Kidney (tissue), 22 donors: ENCODE measurements at places on chromosomes 7 and 10. TPM values are rescaled to one million over a fixed set of nuclear protein-coding genes. Genes with fewer than 3 reads are reported as not detected.

DNA sequence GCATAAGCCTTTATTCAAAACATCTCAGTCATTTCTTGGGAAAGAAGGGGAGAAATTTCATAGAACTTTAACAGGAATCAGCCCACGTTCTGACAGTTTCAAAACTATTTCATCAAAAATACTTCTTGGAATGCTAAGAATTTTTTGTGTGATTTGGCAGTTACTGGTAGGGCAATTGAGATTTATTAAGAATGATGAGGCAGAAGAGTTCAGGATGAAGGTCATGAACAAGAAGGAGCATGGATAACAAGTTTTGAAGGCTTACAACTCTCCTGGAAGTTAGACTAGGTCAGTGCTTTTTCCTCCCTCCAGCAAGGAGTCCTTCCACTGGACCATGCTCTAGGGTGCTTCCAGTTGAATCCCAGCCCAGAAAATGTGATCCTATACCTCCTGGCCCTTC, 569.9 kb downstream of the ANKRD7 start:
- H3K36me3 ChIP-seq: no peaks in the 10 kb centered on the region
- H3K4me3 ChIP-seq: no peak overlapping the region
- no peak overlapping the region for H3K27ac ChIP-seq
- H3K4me1 ChIP-seq: no peaks in the 10 kb centered on the region
- H3K27me3 ChIP-seq: no peaks in the 10 kb centered on the region

- no peak overlapping the region for H3K27ac ChIP-seq
- no peaks in the 10 kb centered on the region for H3K4me1 ChIP-seq
- no peaks in the 10 kb centered on the region for H3K27me3 ChIP-seq
- no peak overlapping the region for H3K4me3 ChIP-seq
Observed at GRCh38 chr10:118282670-118283069, 59.5 kb downstream of the FAM204A start.

GRCh38 chr10:85544956-85545355, 821.6 kb downstream of the GRID1 start:
- no peaks in the 10 kb centered on the region for H3K27me3 ChIP-seq
- H3K4me1 ChIP-seq: no peaks in the 10 kb centered on the region
- H3K27ac ChIP-seq: no peak overlapping the region
- DNase-seq: no peak

DNA sequence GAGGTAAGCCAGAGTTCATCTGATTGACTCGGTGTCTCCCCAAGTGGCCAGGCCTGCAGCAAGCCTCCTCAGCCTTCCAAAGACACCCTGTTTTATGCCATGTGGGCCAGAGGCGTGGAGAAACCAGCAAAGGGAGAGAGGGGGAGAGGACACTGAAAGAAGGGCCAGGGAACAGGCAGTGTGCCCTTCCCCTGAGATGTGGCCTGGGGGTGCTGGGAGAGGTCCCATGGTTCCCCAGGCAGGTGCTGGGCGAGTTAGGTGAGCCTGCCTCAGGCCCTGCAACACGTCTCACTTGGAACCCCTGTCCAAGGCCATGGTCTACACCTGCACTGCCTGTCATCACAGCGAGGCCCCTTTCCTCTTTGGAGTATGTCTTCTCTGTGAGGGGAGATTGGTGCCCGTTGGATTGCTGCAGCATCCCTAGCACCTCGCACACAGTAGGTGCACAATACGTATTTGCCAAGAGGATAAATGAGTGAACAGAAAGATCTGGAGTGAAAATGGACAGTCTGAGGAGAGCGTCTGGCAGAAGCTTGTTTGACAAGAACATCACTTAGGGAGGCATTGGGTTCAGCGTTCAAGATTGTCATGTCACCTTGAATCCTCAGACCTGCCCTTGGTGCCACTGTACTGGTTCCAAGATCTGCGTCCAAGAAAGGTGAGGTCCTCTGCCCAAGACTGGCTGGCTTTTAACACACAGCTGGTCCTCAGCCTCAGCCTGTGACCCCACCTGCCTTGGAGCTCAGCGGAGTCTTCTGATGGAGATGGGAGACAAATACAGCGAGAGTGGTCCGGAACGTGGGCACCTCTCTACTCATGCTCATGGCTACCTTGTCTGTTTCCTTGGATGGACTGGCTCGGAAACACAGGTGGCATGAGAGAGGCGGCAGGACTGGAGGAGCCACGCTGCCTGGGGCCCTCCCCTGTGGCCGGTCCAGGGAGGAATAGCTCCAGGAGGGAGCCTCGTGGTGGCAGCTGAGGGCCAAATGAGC, 39.8 kb upstream of the NUB1 start:
- DNase-seq: no peak
- no peak overlapping the region for H3K4me3 ChIP-seq
- H3K4me1 ChIP-seq: peaks cover 3% of the 10 kb centered on the region
- peaks cover 2% of the 10 kb centered on the region for H3K36me3 ChIP-seq
- H3K27me3 ChIP-seq: no peaks in the 10 kb centered on the region

- no peak for DNase-seq
- H3K36me3 ChIP-seq: no peaks in the 10 kb centered on the region
- H3K27me3 ChIP-seq: no peaks in the 10 kb centered on the region
Observed at GRCh38 chr10:130243015-130243414, 106.8 kb downstream of the GLRX3 start.

GRCh38 chr7:24932389-24932788, 47.6 kb downstream of the OSBPL3 start:
- H3K4me1 ChIP-seq: no peaks in the 10 kb centered on the region
- H3K27me3 ChIP-seq: no peaks in the 10 kb centered on the region
- no peak overlapping the region for H3K4me3 ChIP-seq
- H3K36me3 ChIP-seq: no peaks in the 10 kb centered on the region

GRCh38 chr10:26214551-26215395, 1.8 kb upstream of the GAD2 start:
- H3K27ac ChIP-seq: no peak overlapping the region
- peaks cover 53% of the 10 kb centered on the region for H3K27me3 ChIP-seq
- no peak for DNase-seq
- no peaks in the 10 kb centered on the region for H3K36me3 ChIP-seq
- H3K4me1 ChIP-seq: no peaks in the 10 kb centered on the region

DNA sequence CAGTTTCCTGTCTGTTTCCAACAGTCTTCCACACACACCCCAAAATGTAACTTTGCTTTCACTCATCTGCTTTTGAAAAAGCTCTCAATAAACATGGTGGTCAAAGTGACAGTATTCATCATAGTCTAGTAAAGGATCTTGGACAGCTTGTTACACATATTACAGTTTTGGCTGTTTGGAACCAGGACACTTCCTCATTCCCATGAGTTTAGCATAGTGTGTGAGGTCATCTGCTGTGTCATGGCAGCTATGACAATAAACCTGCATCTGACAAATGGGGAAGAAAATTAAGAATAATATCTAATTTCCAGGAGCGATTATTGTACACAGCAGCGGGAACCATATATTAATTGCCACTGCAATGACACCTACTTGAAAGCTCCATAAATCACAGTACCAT, 184.3 kb upstream of the SLC26A5 start:
- no peak overlapping the region for H3K27ac ChIP-seq
- H3K4me1 ChIP-seq: no peaks in the 10 kb centered on the region
- H3K4me3 ChIP-seq: no peak overlapping the region
- H3K36me3 ChIP-seq: no peaks in the 10 kb centered on the region
- no peaks in the 10 kb centered on the region for H3K27me3 ChIP-seq

- H3K27ac ChIP-seq: no peak overlapping the region
- no peaks in the 10 kb centered on the region for H3K4me1 ChIP-seq
- H3K36me3 ChIP-seq: no peaks in the 10 kb centered on the region
- H3K27me3 ChIP-seq: no peaks in the 10 kb centered on the region
Observed at GRCh38 chr10:113487154-113487553, 65.7 kb upstream of the HABP2 start.

DNA sequence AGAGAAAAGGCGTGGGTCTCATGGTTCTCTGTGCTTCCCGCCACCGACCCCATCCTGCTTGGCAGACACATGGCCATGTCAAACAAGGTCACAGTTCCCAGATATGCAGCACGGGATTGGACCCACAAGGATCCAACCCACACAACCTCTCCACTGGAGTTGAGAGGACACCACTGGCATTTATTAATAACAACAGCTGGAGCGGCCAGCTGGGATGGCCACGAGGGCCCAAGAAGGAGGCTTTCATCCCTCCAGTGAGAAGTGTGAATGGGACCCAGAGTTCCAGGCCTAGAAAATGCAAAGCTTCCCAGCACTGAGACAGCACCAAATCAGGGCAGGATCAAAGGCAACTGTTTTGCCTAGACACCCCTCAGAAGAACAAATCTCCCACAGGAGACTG, 31.5 kb downstream of the FGFR2 start:
- H3K27ac ChIP-seq: no peak overlapping the region
- DNase-seq: no peak
- peaks cover 5% of the 10 kb centered on the region for H3K36me3 ChIP-seq
- H3K4me3 ChIP-seq: no peak overlapping the region

DNA sequence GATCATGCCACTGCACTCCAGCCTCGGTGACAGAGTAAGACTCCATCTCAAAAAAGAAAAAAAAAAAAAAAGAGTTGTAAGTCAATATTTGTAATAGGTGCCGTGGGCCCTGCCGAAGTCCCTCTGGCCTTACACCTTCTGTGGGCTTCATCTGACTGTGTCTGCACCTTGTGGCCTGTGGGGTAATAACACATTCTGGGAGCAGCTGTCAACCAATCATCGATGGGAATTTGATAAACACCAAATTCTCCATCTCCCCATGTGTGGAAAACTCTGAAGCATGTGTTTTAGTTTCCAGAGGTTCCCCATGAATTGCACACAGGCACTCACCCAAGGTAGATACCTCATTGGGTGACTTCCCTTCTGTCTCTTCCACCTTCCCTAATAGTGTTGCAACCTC, 10.8 kb downstream of the ZNF394 start:
- H3K4me3 ChIP-seq: no peak overlapping the region
- no peak overlapping the region for H3K27ac ChIP-seq
- H3K36me3 ChIP-seq: peaks cover 9% of the 10 kb centered on the region
- no peak for DNase-seq

DNA sequence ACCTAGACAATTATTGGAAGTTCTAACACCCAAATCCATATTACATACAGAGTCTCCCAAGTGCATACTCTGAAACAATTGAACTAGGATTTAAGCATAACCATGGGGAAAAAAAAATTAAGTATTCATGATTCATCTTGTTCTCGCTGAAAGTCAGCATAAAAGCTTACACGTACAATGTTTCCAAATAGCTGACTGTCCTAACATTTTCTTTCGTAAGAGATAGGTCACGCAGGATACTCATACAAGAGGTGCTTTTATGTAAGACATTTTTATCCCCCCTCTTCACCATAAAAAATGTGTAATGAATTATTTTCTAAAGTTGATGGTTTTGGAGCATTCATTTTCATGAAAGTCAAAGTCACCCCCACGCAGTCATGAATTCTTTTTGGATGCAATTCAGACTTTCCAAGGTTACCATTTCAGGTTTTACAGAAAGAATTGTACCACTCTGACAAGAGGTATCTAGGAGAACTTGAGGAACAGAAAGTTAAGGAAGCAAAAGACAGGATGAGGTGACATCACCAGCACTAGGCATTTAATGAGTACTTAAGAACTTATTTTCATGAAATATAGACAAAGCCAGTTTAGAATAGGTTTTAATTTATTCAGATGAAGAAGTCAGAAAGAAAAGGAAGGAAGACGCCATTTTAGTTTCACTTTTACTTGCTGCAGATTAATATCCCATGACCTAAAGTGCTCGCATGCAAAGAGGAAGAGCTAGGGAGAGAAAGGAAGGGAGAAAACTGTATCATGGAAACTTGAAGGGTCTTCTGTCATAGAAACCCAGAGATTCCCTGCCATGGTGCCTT, 55.8 kb downstream of the TMEM26 start:
- H3K4me1 ChIP-seq: no peaks in the 10 kb centered on the region
- H3K4me3 ChIP-seq: no peak overlapping the region
- no peaks in the 10 kb centered on the region for H3K27me3 ChIP-seq
- no peak for DNase-seq
- no peak overlapping the region for H3K27ac ChIP-seq

DNA sequence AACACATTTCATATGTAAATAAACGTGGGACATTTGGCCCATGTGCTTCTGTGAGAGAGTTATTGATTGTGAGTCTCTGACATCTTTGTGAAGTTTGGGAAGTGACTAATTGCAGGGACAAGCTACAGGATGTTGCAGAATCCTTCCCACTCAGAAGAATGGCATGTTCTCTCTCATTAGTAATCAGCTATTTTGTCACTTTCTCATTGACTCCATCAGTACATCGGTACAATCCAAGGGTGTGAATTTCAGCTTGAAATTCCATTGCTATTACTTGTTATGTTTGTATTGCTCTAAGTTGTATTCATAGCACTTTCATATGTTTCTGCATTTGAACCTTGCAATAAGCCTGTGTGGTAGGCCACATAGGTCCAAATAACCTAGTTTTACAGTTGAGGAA, 100.0 kb upstream of the KCNMA1 start:
- H3K27ac ChIP-seq: no peak overlapping the region
- no peaks in the 10 kb centered on the region for H3K27me3 ChIP-seq
- no peak for DNase-seq
- H3K4me1 ChIP-seq: no peaks in the 10 kb centered on the region
- H3K36me3 ChIP-seq: no peaks in the 10 kb centered on the region

GRCh38 chr7:29478226-29478625, 85.4 kb upstream of the PRR15 start:
- H3K4me3 ChIP-seq: no peak overlapping the region
- no peak overlapping the region for H3K27ac ChIP-seq
- no peak for DNase-seq
- no peaks in the 10 kb centered on the region for H3K27me3 ChIP-seq

DNA sequence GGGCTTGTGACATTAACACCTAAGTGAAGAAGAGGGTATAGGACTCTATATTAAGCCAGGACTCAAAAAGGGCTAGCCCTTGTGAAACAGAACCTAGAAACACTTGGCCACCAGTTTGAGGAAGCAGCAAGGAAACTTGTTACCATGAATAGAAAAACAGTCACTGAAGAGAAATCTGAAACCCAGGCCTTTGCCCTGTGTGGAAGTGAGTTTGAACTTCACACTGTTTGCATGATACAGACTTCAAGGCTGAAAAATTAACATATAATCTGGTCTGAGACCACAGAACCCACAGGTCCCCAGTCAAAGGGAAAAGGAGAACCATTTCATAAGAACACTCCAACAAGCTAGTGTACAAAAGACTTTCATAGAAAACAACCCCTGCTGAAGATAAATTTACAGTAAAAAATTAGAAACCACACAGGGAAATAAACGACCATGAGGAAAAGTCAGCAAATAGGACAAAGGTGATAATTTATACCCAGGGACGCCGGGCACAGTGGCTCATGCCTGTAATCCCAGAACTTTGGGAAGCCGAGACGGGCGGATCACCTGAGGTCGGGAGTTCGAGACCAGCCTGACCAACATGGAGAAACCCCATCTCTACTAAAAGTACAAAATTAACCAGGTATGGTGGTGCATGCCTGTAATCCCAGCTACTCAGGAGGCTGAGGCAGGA, 76.1 kb downstream of the SKIDA1 start:
- H3K4me3 ChIP-seq: no peak overlapping the region
- no peaks in the 10 kb centered on the region for H3K36me3 ChIP-seq
- no peaks in the 10 kb centered on the region for H3K4me1 ChIP-seq

GRCh38 chr10:86954681-86955500, 2.5 kb downstream of the MMRN2 start:
- no peaks in the 10 kb centered on the region for H3K36me3 ChIP-seq
- peaks cover 13% of the 10 kb centered on the region for H3K4me1 ChIP-seq
- H3K27ac ChIP-seq: peak overlapping the region; percentile 93
- no peak for DNase-seq
- H3K27me3 ChIP-seq: no peaks in the 10 kb centered on the region

- H3K27me3 ChIP-seq: no peaks in the 10 kb centered on the region
- H3K4me1 ChIP-seq: no peaks in the 10 kb centered on the region
- H3K4me3 ChIP-seq: no peak overlapping the region
- H3K36me3 ChIP-seq: no peaks in the 10 kb centered on the region
Observed at GRCh38 chr10:2839081-2839725, 228.1 kb upstream of the PFKP start.

The MOSPD3 gene
- total RNA-seq: 18.2 TPM

The SFXN2 gene
- total RNA-seq: 17.3 TPM

The REPIN1 gene
- 95.8 TPM for total RNA-seq

The AIFM2 gene
- 12.7 TPM for total RNA-seq

The ZCCHC24 gene
- 21.3 TPM for total RNA-seq

The ANKRD61 gene
- total RNA-seq: 0.19 TPM

The NACAD gene
- total RNA-seq: 4.2 TPM

The MAGI2 gene
- 9.0 TPM for total RNA-seq

The NAT16 gene
- total RNA-seq: not detected
